ENCODE measurements at places on chromosomes 16 and 17.

DNA sequence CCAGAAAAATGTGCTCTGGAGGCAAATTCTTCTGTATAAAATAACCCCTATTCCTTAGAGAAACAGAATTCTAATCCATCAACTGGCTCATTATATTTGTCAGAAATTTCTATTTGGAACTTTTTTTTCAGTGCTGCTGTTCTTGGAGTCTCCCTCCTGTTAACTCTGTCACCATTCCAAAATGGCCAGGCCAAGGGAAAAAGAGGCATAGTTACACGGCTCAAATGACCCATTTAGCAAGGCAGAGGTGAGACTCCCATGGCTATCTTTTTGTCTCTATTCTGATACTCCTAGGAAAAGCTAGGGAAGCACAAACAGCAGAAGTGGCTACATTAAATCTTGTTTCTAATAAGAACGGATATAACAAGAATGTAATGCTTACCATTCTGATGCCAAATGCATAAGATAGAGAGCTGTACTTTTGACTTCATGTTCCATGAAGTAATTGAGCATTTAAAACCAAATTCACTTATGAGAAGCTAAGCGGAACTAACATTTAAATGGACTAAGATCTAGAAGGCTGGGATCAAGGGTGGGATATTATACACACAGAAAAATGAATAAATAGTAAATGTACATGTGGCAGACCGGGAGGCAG, 64.4 kb upstream of the CORO6 start:
- no peak for DNase-seq

GRCh38 chr16:69319381-69319780, 8.2 kb downstream of the VPS4A start:
- no peak for DNase-seq

DNA sequence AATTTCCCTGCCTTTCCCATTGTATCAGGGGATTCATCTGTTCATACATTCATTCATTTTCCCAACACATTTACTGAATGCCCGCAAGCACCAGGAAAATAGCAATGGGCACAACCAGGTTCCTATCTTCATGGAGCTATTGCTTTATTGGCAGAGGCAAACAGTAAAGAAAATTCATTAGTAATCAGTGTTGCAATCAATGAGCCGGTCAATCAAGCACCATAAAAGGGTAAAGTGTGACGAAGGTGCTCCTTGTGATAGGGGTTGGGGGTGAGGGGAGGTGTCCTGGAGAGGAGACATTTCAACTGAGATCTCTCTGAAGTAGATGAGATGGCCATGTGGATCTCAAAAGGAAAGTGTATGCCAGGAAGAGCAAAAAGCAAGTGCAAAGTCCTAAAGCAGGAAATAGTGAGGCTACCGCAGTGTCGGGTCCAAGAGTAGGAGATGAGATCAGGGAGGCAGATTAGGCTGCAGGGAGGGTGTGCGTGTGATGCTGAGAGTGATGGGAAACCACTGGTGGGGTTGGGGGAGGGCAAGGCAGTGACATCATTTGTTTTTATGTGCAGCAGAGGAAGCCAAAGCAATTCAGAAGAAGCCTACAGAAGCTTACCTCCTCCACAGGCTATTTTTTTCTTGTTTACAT, 28.4 kb downstream of the CDH13 start:
- peak; percentile 93 for DNase-seq

GRCh38 chr17:37405955-37406634, 541 bp downstream of the ACACA start:
- DNase-seq = peak; percentile 8

GRCh38 chr16:17379121-17379571, 91.6 kb downstream of the XYLT1 start:
- peak; percentile 91 for DNase-seq

Measured in fibroblast of skin of right quadriceps (primary cell).